ENCODE measurements at places on chromosomes 7 and 10.

- no peak for DNase-seq
These were observed 192.3 kb downstream of the COBL start for GRCh38 chr7:51124321-51124720.

DNA sequence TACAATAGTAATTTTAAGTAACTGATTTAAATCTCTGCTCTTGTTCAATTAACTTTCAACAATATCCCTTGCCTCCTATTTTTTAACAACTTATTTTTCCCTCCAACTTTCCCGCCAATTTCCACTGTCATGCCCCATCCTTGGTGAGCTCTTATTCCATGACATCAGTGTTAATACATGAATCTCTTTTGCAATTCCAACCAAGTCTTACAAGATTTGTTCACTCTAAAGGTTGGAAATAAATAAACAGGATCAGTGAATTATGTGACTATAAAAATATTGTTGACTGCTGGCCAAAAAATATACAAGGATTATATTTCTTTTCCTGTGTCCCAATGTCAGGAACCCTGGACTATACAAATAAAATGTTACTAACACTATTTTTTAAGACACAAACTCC is 21.0 kb upstream of the AGMO start:
- DNase-seq, result no peak

- no peak for DNase-seq
These were observed 30.0 kb downstream of the PRLHR start for GRCh38 chr10:118565301-118566075.

GRCh38 chr10:70480239-70480861 is 1.8 kb downstream of the PALD1 start:
- DNase-seq, result no peak

GRCh38 chr7:39615350-39615975 is 7.9 kb upstream of the RALA start:
- no peak for DNase-seq

- DNase-seq, result no peak
These were observed 188.5 kb upstream of the PFKP start for GRCh38 chr10:2878818-2879217.

DNA sequence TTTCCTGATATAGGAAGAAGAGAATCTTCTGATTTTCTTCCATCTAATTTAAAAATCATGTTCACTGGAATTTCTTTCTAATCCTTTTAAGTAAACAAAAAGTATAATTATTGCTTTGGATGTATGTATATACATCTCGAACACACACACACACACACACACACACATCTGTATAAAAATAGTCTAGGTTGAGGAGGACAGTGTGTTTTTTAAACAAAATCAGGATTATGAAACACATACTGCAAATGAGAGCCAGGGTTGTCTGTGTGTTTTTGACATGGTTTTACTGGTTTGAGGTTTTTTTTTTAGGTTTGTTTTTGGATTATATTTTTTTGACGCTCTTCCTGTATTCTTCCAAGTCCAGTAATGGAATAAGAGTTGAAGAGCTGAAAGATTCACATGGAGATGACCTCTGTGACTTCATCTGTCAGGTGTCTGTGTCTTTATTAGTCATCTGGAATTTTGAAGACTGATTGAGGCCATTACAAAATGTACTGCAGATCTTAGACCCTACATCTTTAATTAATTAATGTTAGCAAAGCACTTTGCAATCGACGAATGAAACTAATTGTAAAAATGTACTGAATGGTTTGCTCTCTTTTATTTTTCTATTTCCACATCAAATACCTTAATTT is 237.1 kb downstream of the SUGCT start:
- no peak for DNase-seq

DNA sequence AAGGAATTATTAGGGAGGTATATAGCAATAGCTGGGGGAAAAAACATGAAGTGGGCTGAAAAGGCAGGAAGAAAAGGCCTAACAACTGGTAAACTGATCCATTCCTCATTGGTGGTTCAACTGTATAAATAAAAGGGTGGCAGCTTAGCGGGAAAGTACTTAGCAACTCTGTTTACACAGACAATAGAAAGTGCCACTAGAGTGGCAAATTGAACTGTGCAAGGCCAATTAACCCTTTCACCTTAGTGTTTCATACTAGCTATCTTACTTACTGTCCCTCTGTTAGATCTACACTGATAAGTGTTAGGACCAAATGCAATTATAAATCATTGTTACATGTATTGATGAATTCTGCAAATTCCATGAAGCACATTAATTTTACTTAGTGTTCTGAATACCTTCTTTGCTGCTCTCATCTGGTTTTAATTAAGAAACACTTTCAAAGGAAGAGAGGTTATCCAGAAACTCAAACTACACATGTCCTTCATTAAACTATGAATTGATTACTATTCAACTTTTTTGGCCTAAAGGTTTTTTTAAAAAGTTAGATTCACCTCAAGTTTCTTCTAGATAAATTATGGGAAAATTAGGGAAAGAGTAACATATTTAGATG is 28.0 kb downstream of the DNAJC1 start:
- no peak for DNase-seq

DNA sequence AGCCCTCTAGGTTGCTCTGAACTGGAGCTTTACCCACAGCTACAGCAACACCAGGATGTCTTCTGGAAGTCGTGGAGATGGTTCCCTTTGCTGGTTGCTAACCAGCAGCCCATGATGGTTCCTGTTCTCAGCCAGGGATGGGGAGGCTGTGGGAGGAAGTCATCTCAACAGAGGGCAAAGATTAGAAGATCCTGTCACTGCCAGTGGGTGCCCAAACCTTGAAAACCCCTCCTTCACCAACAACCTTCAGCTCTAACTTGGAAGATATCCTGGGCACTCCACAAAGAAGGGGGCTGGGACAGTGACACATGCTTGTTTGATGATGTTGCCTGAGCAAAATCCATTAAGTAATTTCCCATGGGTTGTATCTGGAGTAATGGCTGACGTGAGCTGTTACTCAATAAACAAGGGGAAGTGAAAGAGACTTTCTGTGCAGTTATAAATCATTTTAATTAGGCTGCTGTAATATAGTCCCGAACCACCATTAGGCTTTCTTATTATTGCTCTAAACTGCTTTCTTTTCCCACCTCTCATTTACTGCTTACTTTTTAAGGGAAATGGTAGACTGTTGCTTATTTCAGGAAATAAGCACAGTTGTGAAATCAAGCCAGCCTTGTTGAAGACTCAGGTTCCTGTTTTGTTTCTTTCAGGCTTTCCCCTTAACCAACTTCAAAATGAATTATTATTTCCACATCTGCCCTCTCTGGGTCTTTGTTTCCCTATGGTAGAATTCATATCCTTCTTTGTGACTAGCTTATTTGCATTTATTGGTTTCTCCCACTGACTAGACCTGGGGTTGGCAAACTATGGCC is 124.8 kb downstream of the PPP1R17 start:
- no peak for DNase-seq

DNA sequence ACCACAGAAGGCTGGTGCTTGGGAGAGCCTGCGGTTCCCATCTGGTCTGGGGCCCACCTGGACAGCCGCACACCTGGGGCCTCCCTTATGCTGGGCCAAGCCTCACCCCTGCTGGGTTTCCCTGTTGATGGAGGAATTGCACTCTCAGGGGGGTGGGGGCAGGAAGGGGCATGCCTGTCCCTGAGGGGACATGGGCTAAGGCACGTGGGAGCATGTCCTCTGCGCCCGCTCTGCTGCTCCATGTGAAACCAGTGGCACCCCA is 43.4 kb downstream of the OAT start:
- no peak for DNase-seq

- DNase-seq, result no peak
These were observed 195.0 kb downstream of the PHF14 start for GRCh38 chr7:11168650-11169170.

- DNase-seq, result peak; percentile 39
These were observed 64.9 kb downstream of the IKZF1 start for GRCh38 chr7:50369143-50370026.

DNA sequence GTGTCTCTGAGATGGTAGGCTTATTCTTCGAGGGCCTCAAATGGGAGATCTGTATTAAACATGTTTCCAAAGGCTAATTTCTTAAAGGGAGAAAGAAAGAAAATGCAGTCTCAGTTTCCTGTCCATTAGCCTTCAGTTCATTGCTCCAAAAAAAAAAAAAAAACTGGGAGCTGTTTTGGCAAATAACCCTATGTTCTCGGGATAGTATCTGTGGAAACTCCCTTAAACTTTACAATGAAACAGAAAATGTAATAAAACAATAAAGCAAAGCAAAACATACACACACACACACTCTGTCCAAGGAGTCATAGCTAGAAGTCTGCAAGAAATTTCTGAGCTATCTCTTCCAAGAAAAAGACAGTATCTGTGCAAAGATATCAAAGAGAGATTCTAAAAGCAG is 172.5 kb upstream of the CELF2 start:
- no peak for DNase-seq

- no peak for DNase-seq
These were observed 289.2 kb upstream of the NRP1 start for GRCh38 chr10:33623669-33624068.

- no peak for DNase-seq
These were observed 3.1 kb upstream of the AIFM2 start for GRCh38 chr10:70135684-70136083.

DNA sequence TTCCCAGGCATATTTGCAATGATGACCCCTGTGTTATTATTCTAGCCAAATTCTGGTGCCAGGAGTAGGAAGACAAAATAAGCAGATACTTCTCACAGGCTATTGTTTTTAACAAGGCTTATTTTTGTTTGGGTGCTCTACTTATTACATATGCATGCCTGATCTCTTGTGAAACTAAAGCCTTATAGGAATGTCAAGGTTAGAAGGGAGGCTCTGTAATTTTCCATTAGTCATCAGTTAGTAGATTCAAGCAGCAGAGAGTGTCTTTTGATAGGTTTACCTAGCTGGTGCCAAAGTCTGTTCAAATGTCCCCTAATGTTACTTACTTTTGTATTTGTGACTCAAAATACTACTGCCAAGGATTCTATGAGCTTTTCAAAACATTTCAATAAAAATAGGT is 11.7 kb upstream of the TMEM106B start:
- no peak for DNase-seq

DNA sequence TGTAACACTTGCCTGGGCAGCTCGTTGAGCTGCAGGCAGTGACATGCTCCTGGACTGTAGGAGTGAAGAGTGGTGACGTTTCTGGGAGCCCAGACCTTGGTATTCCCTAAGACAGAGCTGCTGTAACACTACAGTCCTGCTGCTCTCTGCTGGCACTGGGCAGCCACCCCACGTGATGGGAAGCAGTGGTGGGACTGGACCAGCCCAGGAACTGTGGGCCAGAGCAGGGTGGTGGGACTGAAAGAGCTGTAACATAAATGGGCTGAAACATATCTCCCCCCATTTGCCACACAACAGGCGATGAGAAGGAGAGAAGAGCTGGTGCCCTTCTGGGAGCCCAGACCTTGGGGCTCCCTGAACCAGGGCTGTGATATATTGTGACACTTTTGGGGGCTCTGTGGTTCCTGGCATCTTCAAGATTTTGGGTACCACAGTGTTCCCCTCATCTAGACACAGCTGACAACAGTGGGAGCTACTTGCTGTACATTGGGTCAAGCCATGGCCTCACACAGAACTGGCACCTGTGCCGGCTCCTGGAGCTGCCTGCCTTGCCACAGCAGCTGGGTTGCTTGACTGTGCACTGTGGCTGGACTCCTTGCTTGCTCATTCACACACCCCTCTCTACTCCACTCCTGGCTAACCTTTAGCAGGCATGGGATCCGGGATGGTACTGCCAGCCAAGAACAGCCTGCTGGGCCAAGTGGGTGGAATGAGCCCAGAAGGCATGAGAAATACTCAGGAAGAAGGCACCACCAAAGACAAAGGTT is 161.3 kb upstream of the PCDH15 start:
- DNase-seq, result no peak

GRCh38 chr10:127069436-127069835 is 127.0 kb downstream of the INSYN2A start:
- no peak for DNase-seq

DNA sequence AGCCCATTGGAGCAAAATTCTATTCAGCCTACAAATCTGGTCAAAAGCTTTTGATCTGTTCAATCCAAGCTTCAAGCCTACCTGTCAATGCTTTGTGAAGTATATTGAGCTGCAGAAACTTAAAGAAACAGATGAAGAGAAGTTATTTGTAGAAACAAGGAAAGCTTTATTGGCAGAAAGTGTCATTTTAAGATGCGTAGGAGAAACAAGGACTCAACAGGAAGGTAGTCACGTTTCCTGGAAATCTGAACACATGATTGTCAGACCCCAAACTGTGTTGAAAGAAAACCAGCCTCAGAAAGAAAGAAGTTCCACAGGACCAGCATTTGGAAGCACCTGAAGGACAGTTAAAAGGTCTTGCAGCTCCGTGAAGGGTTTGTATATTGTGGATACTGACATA is 34.8 kb upstream of the PURB start:
- DNase-seq, result no peak

DNA sequence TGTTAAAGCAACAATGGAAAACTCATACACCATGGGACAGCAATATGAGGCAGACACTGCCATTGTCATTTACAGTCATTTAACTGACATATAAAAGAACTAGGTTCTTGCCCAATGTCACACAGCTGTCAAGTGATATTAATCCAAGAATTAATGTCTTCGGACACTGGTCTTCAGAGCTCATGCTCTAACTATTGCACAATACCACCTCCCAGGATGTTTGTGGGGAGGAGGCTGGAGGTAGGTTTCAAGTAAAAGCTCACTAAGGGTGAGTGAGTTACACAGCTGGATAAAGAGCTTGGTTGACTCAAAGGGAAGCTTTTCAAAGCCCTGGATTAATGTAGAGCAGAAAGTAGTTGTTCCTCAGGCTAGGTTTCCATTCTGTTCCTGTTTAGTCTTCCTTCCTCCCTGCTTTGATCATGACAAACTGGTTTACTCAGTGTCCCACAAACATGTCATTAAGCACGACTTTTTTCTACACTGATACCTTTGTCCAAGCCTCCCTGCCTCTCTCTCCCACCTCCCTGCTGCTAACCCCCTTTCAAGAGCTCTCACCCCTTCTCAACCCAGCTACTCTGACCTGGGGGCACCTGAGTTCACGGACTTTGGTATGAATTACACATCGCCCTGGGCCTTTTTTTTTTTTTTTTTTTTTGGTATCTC is 987 bp upstream of the EXOC6 start:
- DNase-seq, result no peak

DNA sequence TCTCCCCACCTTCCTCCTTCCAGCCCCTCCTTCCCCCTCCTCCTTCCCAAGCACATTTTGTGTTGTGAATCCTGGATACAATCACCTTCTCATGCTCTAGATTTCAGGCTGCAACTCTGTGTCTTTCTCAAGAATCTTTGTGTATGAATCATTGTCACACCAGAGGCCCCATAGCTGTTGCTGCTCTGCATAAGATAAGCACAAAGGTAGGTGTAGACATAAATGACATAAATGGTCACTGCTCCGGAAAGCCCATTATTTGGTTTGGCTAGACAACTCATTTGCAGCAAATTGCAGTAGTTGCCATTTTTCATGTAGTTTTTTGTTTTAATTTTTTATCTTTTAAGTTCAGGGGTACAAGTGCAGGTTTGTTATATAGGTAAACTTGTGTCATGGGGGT is 216.3 kb upstream of the NRP1 start:
- no peak for DNase-seq

DNA sequence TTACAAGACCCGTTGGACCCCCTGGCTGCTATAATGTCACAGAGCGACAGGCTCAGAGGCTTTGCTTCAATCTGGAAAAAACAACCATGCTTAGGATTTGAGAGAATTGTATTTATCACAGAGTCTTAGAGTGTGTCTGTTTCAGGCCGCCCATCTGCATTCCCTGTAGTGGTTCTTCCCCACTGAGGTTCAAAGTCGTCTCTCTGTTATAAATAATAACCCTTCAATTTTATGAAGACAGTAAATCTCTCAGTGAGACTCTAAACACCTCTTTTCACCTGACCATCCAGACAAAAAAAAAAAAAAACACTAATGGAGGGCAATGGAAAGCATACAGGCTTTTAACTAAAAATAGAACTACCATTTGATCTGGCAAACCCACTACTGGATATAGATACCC is 565.4 kb upstream of the AUTS2 start:
- DNase-seq, result no peak
